ENCODE measurements at places on chromosomes 11 and 22.

DNA sequence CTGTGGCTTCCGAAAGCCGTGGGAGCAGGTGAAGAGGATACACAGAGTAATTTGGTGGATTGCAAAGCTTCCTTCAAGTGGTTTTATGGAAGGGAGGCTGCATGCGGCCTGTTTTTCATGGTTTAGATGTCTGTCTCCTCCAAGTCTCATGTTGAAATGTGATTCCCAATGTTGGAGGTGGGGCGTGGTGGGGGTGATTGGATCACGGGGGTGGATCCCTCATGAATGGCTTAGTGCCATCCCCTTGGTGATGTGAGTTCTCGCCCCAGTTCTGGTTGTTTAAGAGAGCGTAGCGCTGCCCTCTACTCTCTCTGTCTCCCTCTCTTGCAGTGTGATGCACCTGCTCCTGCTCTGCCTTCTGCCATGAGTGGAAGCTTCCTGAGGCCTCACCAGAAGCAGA is 247.8 kb upstream of the B3GAT1 start:
- peak; percentile 82 for DNase-seq

DNA sequence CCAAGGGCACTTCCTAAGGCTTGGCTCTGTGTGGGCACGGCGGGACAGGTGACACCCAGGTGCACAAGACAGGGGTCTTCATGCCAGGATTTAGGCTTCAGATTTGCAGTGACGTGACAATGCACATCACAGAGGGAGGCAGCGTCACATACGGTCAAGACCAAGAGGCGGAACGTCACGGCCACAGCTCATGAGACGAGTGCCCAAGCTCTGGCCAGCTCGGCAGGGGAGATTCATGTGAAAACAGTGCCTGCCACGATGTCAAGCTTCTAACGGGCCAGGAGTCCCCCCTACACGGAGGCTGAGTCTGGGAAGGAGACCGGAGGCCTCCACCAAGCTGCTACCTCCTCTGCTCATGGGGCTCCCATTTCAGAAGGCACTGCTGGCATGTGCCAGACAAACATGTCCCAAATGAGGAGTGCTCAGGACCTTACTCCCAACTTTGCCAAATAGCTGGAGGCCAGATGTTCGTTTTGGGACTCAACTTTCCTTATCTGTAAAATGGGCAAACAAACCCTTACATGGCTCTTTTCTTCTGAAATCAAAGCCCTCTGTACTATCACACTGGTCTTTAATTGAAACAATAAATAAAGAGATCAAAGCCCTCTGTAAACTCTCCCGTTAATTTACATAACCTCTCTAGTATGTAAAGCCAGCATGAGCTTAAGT is 16.6 kb downstream of the VPS37C start:
- DNase-seq: no peak

GRCh38 chr11:67352546-67353316 is 615 bp downstream of the POLD4 start:
- no peak for DNase-seq

DNA sequence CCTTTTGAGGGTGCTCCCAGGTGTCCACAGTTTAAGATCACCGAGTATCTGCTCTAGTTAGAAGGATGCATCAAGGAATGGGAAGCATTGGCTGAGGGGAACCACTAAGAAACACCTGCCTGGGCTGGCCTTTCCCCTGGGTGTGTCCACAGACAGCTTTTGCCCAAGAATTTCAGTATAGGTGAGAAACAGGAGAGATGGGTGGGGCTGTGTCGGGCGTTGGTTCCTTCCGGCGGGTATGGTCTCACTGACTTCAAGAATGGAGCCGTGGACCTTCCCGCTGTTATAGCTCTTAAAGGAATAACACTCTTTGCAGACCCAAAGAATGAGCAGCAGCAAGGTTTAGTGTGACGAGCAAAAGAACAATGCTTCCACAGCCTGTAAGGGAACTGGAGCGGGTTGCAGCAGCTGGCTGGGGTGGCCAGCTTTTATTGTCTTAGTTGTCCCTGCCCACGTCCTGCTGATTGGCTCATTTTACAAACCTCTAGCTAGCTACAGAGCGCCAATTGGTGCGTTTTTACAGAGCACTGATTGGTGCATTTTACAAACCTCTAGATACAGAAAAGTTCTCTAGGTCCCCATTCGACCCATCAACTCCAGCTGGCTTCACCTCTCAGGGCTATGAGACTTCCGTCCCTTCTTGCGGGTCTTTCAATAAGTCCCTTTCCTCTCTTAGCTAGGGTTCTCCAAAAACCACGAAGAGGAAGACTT is 2.4 kb downstream of the FADS1 start:
- no peak for DNase-seq

DNA sequence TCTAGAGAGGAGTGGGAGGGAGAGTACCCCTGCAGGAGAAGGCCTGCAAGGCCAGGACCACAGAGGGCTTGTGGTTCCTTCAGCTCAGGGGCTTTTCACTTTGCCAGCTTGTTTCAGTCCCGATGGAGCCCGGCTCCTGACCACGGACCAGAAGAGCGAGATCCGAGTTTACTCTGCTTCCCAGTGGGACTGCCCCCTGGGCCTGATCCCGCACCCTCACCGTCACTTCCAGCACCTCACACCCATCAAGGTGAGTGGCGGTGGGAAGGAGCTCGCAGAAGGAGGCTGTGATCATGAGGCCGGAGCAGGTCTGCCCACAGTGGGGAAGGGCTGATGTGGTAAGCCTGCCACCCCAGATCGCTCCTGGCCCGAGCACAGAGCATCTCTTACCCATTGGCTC is 13.5 kb downstream of the ACP2 start:
- DNase-seq: no peak

DNA sequence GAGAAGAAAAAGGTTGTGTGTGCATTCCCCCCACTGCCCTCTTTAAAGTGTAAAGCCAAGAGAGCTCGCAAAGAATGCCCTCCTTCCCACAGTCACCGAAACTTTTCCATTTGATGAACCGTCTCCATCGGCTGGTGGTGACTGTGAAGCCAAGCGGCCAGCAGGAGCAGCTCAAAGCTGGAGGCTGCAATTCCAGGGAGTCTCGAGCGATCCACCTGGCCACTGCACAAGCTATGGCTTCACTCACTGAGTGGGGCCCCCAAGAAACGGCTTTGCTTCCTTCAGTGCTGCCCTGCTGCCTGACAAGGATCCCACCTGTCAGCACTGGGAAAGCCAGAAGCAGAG is 117.7 kb downstream of the ABTB2 start:
- no peak for DNase-seq

DNA sequence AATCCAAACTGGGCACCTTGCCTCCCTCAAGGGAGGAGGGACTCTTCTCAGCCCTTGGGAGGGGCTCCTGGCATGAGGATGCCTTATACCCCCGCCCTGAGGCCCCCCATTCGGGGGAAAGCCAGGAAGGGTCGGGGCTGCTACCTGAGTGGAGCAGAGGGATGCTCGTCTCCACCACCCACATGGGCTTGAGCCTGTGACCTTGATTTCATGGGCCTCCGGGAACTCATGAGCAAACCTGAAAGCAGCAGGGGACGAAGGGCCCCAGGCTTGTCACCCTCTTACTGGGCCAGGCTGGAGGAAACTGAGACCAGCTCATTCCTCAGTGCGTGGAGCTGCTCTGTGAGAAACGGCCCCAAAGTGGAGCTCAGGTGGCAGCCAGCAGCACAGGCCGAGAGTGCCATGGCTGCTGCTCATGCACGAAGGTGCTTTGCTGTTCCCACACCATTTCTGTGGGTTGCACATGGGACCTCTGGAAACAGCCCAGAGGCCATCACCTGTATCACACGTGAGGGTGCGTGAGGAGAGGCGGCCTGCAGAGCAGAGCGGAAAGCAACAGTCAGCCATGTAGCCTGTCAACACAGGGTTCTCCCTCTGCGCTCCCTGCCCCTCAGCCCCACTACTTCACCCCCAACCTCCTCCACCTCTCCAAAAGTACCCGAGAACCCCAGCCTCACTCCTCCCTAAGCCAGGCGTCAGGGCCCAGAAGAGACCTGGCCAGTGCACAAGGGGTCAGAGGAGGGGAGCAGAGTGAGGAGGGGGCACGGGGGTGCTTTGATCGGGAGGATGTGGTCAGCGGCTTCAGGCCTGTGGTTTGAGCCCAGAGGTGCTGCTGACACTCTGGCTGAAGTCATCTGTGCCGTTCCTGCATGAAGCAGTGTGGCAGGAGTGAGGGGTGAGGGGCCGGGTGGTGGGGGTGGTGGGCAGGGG is 14.1 kb upstream of the IL2RB start:
- no peak for DNase-seq

DNA sequence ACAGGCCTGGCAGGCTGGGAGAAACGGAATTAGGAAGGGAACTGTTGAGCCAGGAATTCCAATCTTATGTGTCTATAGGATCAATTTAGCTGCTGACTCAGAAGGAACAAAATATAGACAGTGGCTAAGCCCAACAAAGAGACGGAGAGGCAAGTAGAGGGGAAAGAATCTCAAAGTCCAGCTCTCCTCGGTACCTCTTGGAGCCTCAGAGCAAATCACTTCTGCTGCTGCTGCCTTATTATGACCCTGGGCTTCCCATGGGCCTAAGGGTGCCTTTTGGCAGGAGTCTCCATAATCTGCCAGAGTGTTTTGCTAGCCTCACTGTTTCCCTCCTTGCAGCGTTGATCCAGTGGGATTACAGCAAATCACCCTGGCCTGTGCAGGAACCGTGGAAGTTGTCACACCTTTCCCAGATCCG is 31.7 kb downstream of the PAX6 start:
- DNase-seq: no peak

- no peak for DNase-seq
Measured at GRCh38 chr22:49024775-49025440, 802.8 kb downstream of the BRD1 start.

DNA sequence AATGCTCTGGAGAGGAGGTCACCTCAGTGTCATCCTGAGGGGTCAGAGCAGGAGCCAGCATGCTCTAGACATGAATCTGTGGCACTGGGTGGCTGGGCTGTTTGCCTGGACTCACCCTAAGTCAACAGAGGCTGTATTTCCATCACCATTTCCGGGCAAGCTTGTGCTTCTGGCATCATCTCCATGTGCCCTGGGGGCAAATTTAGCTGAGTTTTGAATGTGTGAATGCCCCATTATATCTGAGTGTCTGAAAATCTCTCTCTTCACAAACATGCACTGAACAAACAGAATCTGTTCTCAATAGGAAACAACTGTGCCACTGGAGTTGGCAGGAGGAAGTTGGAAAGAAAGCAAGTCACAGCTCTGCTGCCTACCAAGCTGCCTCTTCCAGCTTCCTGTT is 356.2 kb downstream of the GRM5 start:
- DNase-seq: no peak

DNA sequence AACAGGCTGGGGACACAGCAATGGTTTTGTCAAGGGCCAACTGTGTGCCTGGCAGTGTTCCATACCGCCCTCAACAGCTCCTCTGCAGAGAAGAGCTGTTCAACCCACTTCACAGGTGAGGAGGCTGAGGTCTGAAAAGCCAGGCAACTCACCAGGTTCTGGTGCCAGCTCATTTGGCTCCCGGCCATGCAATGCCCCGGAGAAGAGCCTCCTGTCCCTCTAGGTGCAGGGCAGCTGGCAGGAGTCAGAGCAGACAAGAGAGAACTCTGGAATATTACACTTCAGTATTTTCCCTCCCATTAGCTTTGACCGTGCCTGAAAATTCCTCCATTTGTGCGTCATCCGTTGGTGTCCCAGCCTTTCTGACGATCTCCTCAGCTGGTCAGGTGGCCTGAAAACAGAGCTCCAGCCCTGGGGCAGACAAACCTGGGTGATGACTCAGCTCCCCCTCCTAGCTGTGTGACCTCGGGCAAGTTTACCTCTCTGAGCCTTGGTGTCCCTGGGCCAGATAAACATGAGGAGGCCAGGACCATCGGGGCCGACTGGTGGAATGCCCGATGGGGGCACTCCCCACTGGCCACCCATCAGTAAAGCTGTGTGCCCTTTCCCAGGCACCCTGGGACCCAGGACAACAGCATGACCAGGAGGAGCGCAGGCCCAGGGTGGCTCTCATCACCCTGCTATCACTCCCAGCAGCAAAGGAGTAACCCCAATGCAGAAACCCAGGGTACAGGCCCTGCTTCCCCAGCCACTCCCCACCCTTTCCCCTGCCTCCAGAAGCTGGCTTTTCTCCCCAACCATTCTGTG is 9.6 kb upstream of the C1QTNF6 start:
- no peak for DNase-seq

DNA sequence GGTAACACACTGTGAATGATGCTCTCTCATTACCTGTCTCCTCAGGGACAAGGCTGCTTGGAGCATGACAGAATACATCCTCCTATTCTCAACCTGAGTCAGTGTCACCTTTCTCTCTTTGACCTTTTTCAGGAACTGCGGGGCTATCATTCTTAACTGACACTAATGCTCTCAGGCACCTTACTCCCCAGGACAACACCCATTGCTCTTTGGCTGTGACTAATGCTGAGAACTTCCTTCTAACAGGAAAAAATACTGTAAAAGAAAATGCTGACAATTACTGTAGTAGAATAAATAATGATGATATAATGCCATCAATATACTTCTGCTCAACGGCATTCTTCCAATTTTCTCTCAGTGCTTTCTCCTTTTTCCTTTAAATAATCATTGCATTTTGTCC is 2082.7 kb upstream of the RAG2 start:
- DNase-seq: no peak

DNA sequence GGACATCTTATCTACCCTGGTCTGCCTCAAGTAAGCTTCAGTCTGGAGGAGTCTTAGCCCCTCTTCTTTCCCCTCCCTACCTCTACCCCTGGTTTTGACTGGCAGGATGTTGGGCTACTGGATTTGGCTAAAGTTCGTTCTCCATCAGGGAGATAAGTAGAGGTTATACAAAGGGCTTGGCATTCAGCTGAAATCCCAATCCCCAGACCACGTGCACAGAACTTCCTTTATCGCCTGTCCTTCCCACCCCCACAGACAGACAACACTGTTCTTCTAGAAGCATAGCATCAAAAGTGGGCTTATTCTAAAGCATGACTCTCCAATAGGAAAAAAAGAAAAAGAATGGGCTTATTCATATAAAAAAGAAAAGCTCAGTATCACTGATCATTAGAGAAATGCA is 7.8 kb downstream of the PRG3 start:
- DNase-seq: no peak

DNA sequence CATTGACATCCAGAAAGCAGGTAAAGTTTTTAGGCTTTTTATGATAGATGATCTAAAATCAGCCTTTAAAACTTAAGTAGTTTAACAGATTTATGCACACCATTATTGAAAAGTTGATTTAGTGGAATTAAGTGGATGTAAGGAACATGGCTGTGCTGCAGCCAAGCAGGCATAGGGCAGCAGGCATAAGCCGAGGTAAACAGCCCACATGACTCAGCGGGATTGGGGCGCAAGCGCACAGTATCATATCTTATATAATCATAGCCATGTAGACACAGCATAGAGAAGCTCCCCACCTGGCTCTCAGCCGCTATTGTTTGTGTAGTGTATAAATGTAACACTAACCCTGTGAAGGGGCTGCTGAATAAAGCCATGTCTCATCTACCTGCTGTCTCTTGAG is 157.5 kb downstream of the WNT11 start:
- DNase-seq: no peak
